Activated CD4-positive, alpha-beta memory T cell treated with anti-CD3 and anti-CD28 coated beads for 36 hours (primary cell): ENCODE measurements at places on chromosomes 5 and 9.
A peak's percentile ranks its signal among the peaks of the same experiment; 100 is the strongest.

- peaks cover 39% of the 10 kb centered on the region for H3K27me3 ChIP-seq
- H3K4me3 ChIP-seq, result no peak within 1 kb of the TSS
- DNase-seq, result peak; percentile 33
- no peaks in the 10 kb centered on the region for H3K36me3 ChIP-seq
- no peaks in the 10 kb centered on the region for H3K4me1 ChIP-seq
- H3K27ac ChIP-seq, result no peak within 1 kb of the TSS
These were observed at the start of gene FAM163B for GRCh38 chr9:133609311-133610098. FAM163B (minus strand) TSS chr9:133609389; CDS start chr9:133580223, 29,166 bp downstream.

DNA sequence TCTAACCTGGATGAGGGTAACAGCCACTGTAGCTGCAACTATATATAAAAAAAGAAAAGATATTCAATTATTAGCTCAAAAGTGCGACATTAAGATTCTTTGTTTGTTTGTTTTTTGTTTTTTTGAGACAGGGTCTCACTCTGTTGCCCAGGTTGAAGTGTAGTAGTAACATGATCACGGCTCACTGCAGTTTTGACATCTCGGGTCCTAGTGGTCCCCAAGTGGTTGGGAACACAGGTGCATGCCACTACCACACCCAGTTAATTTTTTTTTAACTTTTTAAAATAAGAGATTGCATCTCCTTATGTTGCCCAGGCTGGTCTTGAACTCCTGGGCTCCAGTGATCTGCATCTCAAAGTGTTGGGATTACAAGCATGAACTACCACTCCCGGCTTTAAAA is 61.8 kb downstream of the MEF2C start:
- DNase-seq, result no peak
- peaks cover 7% of the 10 kb centered on the region for H3K27me3 ChIP-seq
- H3K4me3 ChIP-seq, result no peak overlapping the region
- no peak overlapping the region for H3K27ac ChIP-seq
- no peaks in the 10 kb centered on the region for H3K36me3 ChIP-seq
- peaks cover 4% of the 10 kb centered on the region for H3K4me1 ChIP-seq

GRCh38 chr9:94668418-94668927 is 29.2 kb upstream of the FBP1 start:
- H3K27me3 ChIP-seq, result peaks cover 10% of the 10 kb centered on the region
- no peak for DNase-seq

DNA sequence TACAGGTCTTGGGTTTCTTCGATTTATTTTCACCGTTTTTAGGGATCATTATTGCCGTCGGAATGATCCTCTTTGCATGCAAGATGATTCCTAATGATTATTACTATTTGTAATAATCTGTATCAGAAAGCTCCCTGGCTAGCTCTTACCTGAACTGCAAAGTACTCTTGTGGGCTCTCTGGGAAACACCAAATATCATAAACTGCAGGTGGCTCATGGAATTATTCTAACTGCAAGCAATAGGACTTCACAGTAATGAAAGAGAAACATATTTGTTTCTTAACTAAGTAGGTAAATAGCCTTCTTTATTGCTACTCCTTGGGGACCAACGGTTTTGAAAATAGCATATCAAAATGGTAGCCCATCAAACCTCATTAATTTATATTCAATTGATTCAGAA is 219.4 kb downstream of the NFIB start:
- no peak for DNase-seq
- H3K4me3 ChIP-seq, result no peak overlapping the region
- no peaks in the 10 kb centered on the region for H3K36me3 ChIP-seq
- H3K27me3 ChIP-seq, result no peaks in the 10 kb centered on the region
- H3K4me1 ChIP-seq, result no peaks in the 10 kb centered on the region

GRCh38 chr9:94800424-94801117 is 74.1 kb downstream of the AOPEP start:
- H3K4me1 ChIP-seq, result peaks cover 18% of the 10 kb centered on the region
- H3K36me3 ChIP-seq, result peaks cover 22% of the 10 kb centered on the region
- H3K27me3 ChIP-seq, result no peaks in the 10 kb centered on the region
- H3K27ac ChIP-seq, result no peak overlapping the region

GRCh38 chr5:169251333-169252084 is 49.4 kb downstream of the SLIT3 start:
- H3K27ac ChIP-seq, result no peak overlapping the region
- no peak for DNase-seq
- no peaks in the 10 kb centered on the region for H3K4me1 ChIP-seq
- H3K36me3 ChIP-seq, result no peaks in the 10 kb centered on the region

DNA sequence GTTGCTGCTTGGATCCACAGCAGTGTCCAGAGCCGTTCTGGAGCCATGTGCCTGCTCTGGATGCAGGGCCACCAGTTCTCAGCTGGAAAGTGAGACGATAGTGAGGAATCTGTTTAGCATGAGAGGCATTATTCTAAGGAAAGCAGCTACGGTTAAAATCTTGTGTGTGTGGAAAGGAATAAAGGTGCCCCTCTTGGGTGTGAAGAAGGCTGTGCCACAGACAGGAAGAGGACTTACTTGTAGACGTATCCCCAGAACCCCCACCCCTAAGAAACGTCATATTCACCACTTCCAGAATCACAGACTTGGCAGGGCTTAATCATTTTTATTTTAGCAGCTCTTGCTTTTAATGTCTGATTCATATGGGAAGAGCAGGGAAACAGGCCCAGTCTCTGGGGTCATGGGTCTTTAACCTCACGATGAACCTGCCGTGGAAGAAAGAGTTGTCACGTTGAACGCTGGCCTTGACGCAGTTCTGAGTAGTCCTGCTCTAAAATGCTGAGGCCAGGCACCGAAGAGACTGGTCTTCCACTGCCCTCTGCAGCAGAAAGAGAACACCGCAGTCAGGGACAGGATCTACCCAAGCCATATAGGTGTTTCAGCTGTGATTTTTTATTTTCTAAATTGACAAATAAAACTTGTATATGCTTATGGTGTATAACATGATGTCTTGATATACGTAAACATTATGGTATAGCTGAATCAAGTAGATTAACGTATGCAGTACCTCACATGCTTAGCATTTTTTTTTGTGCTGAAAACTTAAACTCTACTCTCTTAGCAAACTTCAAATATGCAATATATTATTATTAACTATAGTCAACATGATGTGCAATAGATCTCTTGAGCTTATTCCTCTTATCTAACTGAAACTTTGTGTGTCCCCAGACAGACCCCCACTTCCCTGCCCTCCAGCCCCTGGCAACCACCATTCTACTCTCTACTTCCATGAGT is 38.8 kb downstream of the CARTPT start:
- peaks cover 6% of the 10 kb centered on the region for H3K4me1 ChIP-seq
- H3K4me3 ChIP-seq, result no peak overlapping the region
- no peaks in the 10 kb centered on the region for H3K36me3 ChIP-seq
- DNase-seq, result peak; percentile 71

- H3K4me3 ChIP-seq, result no peak overlapping the region
- no peak for DNase-seq
- no peaks in the 10 kb centered on the region for H3K36me3 ChIP-seq
- H3K27ac ChIP-seq, result no peak overlapping the region
- H3K27me3 ChIP-seq, result peaks cover 4% of the 10 kb centered on the region
- H3K4me1 ChIP-seq, result no peaks in the 10 kb centered on the region
These were observed 480.5 kb downstream of the EBF1 start for GRCh38 chr5:158619083-158619788.

DNA sequence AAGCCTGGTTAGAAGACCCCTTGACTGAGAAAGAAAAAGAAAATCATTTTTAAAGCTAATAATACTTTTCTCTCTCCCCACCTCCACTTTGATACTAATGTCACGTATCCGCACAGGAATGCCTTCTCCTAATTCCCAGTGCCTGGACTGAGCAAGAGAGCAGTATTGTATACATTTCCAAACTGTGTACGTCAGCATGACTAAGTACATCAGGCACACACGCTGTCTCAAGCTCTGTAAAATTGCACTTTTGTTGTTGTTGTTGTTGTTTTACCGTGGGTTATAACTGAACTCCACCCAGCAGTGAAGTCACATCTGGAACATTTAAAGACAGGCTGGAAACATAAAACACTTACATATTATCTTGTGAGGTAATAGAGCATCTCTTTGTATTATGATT is 407.6 kb downstream of the DNAH5 start:
- H3K36me3 ChIP-seq, result no peaks in the 10 kb centered on the region
- DNase-seq, result no peak
- no peaks in the 10 kb centered on the region for H3K27me3 ChIP-seq
- no peaks in the 10 kb centered on the region for H3K4me1 ChIP-seq
- H3K27ac ChIP-seq, result no peak overlapping the region
- H3K4me3 ChIP-seq, result no peak overlapping the region

DNA sequence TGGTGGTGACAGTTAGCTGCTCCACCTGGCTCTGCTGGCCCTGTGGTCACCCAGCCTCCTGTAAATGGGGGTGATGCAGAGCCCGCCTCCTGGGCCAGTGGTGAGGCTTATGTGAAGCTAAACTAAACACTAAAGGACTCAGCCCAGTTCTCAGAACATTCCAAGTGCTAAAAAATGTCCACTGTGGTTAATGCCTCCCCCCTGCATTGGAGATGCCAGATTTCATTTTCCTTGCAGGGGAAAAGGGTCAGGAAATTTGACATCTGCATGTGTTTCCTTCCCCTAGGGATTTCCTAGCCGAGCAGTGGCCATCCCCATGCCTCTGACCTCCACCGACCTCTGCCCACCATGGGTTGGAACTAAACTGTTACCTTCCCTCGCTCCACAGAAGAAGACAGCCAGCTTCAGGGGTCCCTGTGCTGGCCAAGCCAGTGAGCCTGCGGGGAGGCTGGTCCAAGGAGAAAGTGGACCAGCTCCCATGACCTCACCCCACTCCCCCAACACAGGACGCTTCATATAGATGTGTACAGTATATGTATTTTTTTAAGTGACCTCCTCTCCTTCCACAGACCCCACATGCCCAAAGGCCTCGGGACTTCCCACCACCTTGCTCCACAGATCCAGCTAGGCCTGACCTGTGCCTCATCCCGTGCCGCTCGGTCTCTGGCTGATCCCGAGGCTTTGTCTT is 13.0 kb downstream of the CD74 start:
- H3K4me3 ChIP-seq, result no peak overlapping the region
- H3K27ac ChIP-seq, result no peak overlapping the region
- peaks cover 47% of the 10 kb centered on the region for H3K36me3 ChIP-seq
- DNase-seq, result no peak

DNA sequence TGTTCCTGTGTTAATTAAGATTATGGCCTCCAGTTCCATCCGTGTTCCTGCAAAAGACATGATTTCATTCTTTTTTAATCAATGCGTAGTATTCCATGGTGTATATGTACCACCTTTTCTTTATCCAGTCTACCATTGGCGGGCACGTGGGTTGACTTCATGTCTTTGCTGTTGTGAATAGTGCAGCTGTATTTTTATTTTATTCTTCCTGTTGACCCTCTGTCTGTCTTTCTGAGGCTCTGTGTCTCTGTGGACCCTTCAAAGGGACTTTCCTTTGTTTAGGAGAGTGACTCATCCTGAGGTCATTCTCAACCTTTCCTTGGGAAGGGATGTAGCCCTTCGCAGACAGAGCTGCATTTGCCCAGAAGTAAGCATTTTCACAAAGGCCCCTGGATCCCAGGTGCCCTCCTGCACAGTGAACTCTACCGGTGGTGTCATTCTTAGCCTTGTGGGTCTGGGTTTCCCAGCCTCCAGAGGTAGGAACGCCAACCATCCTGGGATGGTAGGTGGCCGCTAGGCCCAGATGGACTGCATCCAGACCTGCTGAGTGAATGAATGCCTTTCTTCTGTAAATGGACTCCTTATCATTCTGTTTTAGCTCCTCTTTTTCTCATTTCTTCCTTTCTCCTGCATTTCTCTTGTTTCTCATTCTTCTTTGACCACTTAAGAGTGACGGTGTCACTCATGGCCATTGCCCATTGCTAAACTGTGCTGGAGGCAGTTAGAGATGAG is 22.4 kb downstream of the TRIO start:
- no peak overlapping the region for H3K27ac ChIP-seq
- peaks cover 2% of the 10 kb centered on the region for H3K4me1 ChIP-seq
- no peak for DNase-seq
- H3K27me3 ChIP-seq, result peaks cover 6% of the 10 kb centered on the region

DNA sequence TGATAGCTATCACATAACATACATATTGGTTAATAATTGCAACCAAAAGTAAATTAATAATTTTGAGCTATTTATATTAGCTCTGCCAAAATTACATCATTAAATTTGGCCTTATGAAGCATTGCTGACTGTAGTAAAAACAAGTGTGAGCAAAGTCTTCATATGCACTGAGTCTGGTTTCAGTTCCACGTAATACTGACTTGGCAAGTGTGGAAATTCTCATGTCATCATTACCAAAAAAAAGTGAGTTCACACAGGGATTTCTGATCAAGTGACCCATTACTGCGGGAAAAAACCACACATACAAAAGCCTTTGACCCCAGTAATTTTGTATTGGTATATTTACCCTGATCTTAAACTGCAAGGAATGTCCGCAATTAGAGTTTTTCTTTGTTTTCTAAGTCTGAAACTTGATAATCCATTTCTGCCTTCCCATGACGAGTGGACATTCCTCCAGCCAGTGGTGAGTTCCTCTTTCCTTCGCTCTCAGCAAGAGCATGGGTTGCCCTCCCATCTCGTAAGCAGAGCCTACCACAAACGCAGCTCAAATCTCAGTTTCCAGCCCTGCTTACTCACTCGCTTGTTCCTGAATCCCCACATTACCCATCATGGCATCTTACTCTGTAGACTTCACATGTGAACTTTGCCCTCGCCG is 220.2 kb upstream of the DMRT1 start:
- DNase-seq, result no peak
- no peaks in the 10 kb centered on the region for H3K27me3 ChIP-seq
- no peaks in the 10 kb centered on the region for H3K36me3 ChIP-seq
- H3K27ac ChIP-seq, result no peak overlapping the region

DNA sequence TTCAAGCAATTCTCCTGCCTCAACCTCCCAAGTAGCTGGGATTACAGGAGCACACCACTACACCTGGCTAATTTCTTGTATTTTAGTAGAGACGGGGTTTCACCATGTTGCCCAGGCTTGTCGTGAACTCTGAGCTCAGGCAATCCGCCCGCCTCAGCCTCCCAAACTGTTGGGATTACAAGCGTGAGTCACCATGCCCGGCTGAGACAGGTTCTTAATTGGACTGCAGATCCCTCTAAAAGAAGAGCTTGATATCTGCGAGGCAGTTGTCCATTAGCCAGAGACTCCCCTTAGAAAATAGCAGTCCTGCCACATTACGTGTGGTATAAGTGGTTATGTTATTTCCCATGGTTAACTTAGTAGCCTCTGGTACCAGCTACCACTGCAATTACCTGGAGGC is 46.6 kb upstream of the NPR3 start:
- H3K27ac ChIP-seq, result no peak overlapping the region
- no peaks in the 10 kb centered on the region for H3K4me1 ChIP-seq
- H3K36me3 ChIP-seq, result no peaks in the 10 kb centered on the region
- H3K27me3 ChIP-seq, result peaks cover 4% of the 10 kb centered on the region
- no peak for DNase-seq

GRCh38 chr9:81492710-81493447 is 196.5 kb downstream of the TLE1 start:
- no peak overlapping the region for H3K27ac ChIP-seq
- H3K36me3 ChIP-seq, result no peaks in the 10 kb centered on the region
- no peak overlapping the region for H3K4me3 ChIP-seq

DNA sequence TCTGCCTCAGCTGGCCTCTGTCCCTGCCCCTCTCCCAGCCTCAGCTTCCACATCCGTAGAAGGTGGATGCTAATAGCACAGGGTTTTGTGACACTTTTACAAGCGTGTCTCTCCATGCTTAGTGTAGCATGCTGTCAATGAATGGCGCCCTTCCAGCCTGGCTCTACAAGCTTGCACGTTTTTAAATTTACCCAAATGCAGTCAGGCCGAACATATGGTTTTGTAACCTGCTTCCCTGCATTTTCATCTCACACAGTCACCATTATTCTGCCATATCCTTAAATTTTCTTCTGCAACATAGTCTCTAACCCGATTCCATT is 28.8 kb downstream of the FAM163B start:
- H3K36me3 ChIP-seq, result no peaks in the 10 kb centered on the region
- DNase-seq, result no peak
- no peak overlapping the region for H3K27ac ChIP-seq

- H3K4me3 ChIP-seq, result peak within 1 kb of the TSS; percentile 49
- H3K36me3 ChIP-seq, result peaks cover 20% of the 10 kb centered on the region
- peaks cover 56% of the 10 kb centered on the region for H3K27me3 ChIP-seq
These were observed at the start of gene PCDHGA12 for GRCh38 chr5:141430332-141431113. PCDHGA12 (plus strand) TSS chr5:141430507; CDS start chr5:141430760, 253 bp downstream.
